MCF 10A (cell line): ENCODE measurements at places on chromosomes 12 and 14. TPM values are rescaled to one million over a fixed set of nuclear protein-coding genes. Genes with fewer than 3 reads are reported as not detected.

DNA sequence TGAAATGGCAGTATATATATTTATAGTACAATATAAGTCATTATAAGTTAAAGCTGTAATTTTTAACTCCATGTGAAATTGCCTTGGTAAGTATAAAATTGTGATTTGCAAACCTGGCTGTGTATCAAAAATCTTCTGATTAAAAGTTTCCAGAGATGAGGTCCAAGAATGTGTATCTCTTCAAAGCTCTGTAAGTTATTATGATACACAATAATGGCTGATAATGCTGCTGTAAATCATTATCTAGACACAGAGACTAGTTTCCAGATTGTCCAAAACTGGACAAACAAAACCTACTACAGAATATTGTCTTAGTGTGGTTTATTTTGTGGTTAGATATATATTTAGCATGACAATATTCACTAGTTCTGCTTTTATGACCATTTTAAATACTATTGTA, 514.8 kb downstream of the SLC6A15 start:
- DNase-seq = no peak

DNA sequence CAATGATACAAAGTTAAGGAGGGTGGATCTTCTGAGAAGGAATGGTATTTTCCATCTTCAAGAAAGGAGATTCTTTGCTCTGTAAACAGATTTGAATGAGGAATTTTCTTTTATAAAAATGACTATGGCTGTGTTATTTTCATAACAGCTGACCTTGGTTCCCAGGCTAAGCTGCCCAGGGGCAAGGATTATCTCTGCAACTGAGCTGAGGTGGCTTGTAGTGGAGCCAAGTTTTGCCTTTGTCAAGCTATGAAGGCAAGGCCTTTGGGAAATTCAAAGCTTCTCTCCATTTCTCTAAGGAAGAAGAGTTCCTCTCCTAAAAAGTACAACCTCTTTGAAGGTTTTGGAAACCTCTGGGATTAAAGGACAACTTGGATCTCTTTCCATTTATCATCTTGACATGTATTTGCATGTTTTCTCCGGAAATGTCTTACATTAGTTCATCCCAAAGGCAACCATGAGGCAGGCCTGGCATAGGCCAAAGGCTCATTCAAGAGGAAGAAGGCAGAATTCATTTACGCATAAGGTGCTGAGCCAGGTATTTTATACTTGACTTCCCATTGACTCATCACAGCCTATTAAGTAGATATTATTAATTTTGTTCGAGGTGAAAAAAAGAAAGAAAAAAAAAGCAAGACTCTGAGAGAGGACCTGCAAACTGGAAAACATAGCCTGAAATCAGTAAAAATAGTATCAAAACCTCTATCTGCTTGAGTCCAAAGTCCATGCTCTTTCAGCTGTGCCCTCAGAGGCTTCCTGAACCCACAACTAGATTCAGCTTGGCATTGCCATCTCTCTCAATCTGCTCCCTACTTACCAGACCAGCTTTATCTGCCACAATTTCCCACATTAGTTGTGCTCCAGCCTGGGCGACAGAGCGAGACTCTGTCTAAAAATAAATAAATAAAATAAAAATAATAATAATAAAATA, 24.0 kb upstream of the CKAP4 start:
- peak; percentile 40 for DNase-seq

CLMN gene
- total RNA-seq = 15.7 and 17.9 TPM in 2 replicates

RNF212B gene
- not detected in 2 replicates for total RNA-seq

- DNase-seq = no peak
These were observed 51.8 kb upstream of the CEP83 start for GRCh38 chr12:94511506-94511905.

DNA sequence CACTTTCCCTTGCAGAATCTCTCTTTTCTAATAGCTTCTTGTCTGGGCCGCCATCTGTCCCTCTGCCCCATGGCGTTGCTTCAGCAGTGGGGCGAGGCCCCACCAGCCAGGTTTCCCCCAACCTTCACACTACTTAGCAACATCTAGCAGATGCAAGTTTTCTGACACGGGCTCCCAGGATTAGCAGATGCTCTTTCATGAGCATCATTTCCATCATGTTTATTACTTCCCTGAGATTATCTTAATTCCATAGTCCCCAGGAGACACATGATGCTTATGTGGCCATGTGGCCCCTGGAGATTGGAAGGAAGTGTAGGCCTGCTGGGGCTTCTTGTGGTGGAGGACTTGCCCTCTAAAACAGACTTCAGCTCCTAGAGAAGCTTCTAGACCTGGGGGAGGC, 102.0 kb upstream of the MYL2 start:
- no peak for DNase-seq
